ENCODE measurements at places on chromosomes 12 and 14. TPM values are rescaled to one million over a fixed set of nuclear protein-coding genes. Genes with fewer than 3 reads are reported as not detected.

THAP2 gene
- total RNA-seq, result 7.7 TPM

NPFF gene
- total RNA-seq, result not detected

TOX4 gene
- 84.7 TPM for total RNA-seq

FGF6 gene
- not detected for total RNA-seq

TEX22 gene
- total RNA-seq, result 2.1 TPM

FOXN3 gene
- 21.9 TPM for total RNA-seq

RAD9B gene
- not detected for total RNA-seq

CCDC88C gene
- total RNA-seq, result 36.8 TPM

PLEKHH1 gene
- total RNA-seq, result 8.9 TPM

NANOG gene
- total RNA-seq, result not detected

WNT1 gene
- total RNA-seq, result not detected

CLSTN3 gene
- 10.7 TPM for total RNA-seq

NFE2 gene
- total RNA-seq, result not detected

RASSF9 gene
- total RNA-seq, result 0.09 TPM

KITLG gene
- 5.7 TPM for total RNA-seq

IFI27 gene
- total RNA-seq, result 4.9 TPM

CLEC4A gene
- 0.84 TPM for total RNA-seq

SLC10A1 gene
- total RNA-seq, result not detected

DYRK2 gene
- total RNA-seq, result 35.2 TPM

CLEC4C gene
- total RNA-seq, result not detected

AP5M1 gene
- 54.1 TPM for total RNA-seq

FLVCR2 gene
- total RNA-seq, result 0.22 TPM

PPP4R4 gene
- total RNA-seq, result 1.2 TPM

CRIP2 gene
- total RNA-seq, result 154 TPM

PSMC6 gene
- 177 TPM for total RNA-seq

ERBB3 gene
- 2.0 TPM for total RNA-seq

NEUROD4 gene
- total RNA-seq, result not detected

KRT86 gene
- not detected for total RNA-seq

TMEM229B gene
- total RNA-seq, result 0.28 TPM

NDUFA12 gene
- total RNA-seq, result 157 TPM

ANKS1B gene
- 1.1 TPM for total RNA-seq

IQSEC3 gene
- total RNA-seq, result not detected

GXYLT1 gene
- total RNA-seq, result 25.0 TPM

OTOGL gene
- 0.73 TPM for total RNA-seq

KRT75 gene
- not detected for total RNA-seq

PSME1 gene
- 173 TPM for total RNA-seq

NTS gene
- 0.24 TPM for total RNA-seq

STYK1 gene
- total RNA-seq, result 0.77 TPM

MIPOL1 gene
- total RNA-seq, result 15.0 TPM

OVCH1 gene
- total RNA-seq, result not detected

ARHGEF40 gene
- 89.6 TPM for total RNA-seq
